Cerebellar cortex (tissue), 1 donor: ENCODE measurements at places on chromosomes 2 and 18.

- DNase-seq: peak; percentile 30
These were observed 575 bp downstream of the TMEM150A start for GRCh38 chr2:85601771-85602475.

DNA sequence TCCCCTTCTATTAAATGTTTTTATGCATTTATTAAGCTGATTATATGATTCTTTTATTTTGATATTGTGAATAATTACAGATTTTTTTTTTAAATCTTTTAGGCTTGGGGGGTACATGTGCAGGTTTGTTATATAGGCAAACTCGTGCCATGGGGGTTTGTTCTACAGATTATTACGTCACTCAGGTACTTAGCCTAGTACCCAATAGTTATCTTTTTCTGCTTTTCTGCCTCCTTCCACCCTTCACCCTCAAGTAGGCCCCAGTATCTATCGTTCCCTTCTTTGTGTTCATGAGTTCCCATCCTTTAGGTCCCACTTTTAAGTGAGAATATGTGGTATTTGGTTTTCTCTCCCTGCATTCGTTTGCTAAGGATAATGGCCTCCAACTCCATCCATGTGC is 92.2 kb upstream of the CWC22 start:
- no peak for DNase-seq

DNA sequence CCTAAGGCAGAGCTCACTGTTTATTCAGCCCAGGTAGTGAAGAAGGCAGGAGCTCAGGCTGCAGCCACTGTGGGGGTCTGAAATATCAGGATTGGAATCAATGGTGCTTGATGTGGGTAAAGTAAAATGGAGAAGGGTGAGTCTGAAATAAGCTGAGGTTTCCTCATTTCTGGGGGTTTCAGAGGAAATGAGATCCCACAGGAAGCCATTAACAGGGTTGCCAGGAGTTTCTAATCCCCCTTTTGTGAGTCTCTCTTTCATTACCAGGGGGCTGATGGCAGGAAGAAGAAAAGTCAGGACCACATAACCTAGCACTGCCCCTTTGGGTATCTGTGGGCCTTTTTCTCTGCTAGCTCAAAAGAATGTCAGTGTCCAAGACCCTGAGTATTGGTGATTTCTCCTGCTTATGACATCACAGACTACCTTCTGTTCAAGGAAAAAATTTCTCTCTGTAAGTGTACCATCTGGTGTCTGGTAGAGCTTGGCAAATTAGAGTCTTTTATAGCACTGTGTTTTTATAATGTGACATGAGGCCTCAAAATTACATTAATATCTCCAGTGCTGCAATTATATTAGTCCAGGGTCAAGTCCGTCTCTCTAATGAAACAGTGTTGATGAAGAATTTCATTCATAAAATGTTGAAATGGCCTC is 56.0 kb downstream of the LBH start:
- DNase-seq: no peak

GRCh38 chr2:203366639-203367466 is 38.7 kb downstream of the ABI2 start:
- DNase-seq: no peak

- no peak for DNase-seq
These were observed 13.3 kb upstream of the POLE4 start for GRCh38 chr2:74944987-74945787.

- no peak for DNase-seq
These were observed 80.3 kb downstream of the VSNL1 start for GRCh38 chr2:17620841-17621240.

- no peak for DNase-seq
These were observed 79.1 kb downstream of the ARHGEF4 start for GRCh38 chr2:130915595-130916437.

GRCh38 chr2:31581124-31581795 is 522 bp upstream of the SRD5A2 start:
- no peak for DNase-seq

DNA sequence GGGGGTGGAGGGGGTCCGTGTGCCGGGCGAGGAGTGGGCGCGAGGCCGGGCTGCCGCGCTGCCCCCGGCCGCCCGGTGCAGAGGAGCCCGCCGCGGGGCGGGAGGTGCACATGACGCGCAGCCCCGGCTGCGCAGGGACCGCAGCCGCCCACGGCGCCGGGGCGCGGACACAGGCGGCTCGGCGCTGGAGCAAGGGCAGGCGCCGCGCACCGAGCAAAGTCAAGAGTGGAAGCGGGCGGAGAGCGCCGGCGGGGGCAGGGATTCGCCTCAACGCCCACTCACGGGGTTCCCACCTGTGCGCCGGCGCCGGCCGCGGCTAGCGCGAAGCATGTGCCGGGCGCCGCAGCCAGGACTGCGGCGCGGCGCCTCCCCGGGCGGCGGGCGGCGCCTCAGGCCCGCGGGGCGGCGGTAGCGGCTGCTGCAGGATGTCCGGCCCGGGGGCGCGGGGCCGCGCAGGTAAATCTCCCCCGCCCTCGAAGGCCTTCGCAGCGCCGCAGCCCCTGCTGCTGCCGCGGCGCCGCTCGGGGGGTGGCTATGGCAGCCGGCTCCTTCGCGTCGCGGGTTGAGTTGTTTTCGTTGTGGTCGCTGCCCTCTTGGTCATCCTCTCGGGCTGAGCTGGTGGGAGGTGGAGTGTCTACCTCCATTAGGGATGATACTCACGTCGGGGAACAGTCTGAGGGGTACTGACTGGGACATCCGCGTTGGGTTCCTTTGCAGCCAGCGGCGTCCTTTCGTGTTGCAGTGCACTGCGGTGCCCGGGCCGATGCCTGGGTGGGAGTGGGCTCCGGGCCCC is 216.3 kb upstream of the DTNA start:
- no peak for DNase-seq

DNA sequence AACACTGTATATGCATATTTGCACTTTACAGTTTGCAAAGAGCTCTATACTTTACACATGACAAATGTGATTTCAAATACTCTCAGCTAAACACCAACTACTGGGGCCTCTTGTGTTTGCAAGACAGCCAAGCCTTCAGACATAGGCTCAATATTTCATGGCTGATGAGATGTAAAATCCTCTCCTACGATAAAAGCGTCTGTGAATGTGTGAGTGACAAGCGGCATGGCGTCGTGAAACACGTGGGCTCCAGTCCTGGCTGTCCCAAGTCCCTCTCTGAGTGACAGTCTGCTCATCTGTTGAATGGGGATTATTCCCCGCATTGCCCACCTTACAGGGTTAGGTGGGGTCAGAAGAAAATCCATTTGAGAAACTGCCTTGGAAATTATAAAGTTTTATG is 489.8 kb downstream of the RNF144A start:
- DNase-seq: no peak

GRCh38 chr18:74148543-74149070 is 284 bp downstream of the TIMM21 start:
- no peak for DNase-seq

- DNase-seq: no peak
These were observed 177.2 kb downstream of the NEDD4L start for GRCh38 chr18:58221060-58221725.

GRCh38 chr18:58180172-58180571 is 136.1 kb downstream of the NEDD4L start:
- DNase-seq: no peak

DNA sequence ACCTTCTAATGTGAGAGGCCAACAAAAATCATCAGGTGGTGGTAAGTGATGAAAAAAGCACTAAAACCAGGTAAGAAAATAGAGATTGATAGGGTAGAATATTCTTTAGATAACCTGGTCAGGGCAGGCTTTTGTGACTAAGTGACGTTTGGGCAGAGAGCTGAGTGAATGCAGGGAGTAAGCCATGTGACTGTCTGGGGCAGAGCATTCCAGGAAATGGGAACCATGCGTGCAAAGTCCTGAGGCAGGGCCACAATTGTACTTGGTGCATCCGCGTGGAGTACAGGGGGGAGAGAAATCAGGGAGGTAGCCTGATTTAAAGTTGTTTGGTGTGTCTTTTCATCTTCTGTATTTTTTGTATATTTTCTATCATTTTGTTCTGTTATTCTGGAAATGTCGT is 102.5 kb downstream of the LYPD6B start:
- DNase-seq: no peak

DNA sequence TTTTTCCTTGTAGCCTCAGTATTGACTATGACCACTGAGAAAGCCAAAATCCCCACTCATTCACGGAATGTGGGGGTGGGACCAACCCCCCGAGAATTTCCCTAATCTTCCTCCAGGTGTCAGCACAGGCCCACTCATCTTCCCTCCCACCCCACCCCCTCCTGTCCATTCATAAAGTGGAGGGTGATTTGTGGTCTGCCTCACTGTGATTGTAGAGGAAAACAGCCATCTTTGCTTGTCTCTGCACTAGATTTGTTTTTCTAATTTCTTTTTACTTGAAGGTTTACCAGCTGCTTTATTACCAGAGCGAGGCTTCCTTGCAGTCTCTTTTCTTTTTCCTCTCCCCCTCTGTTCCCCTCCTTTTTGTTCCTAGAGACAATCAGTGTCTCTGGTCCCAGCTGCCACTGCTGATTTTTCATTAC is 171.8 kb downstream of the ICOS start:
- peak; percentile 9 for DNase-seq

DNA sequence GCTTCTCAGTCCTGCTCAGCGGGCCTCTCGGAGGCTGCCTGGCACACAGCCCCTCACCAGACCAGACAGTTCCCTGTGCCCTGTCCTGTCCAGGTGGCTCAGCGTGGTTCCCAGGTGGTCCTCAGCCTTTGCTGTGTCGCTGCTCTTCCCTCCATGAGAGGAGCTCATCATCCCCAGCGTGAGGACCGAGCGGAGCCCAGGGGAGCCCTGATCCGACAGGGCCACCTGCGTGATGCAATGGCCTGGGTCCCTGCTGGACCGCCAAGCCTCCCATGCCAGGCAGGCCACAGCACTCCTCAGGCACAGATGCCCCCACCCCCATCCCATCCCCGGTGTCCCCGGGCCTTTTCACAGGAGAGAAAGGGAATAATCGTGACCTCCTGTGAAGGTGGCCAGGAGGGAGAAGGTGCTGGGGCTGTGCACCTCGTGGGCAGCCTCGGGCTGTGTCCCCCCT is 4.3 kb downstream of the GPC1 start:
- DNase-seq: no peak

DNA sequence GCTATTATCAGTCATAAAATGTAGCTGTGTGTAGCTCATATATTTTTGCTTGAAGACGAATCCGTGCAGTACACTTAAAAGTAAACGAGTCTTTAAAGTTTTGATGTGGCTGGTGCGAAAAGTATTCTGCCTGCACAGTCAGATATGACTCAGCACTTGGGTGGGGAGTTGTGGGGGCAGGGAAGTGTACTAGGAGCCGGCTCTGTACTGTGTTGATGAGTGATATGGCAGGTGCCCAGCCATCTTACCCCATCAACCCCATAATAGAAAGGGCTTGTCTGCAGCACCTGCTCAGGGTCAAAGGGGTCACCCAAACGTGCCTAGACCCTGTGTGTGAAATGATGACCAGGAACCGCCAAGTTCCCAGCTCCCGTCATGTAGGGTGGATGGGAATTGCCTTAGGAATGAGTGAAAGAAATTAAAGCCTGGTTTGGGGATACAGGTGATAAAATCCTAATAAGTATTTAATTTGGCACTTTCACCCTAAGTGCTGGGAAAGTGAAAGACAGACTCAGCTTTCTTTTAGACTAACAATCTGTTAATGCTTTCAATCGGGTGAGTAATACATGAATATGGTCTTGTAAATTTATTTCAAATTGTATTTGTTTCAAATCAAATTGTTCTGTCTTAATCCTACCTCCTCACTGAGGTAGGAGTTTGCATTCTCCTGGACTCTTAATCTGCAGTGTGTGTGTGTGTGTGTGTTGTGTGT is 48.0 kb downstream of the BCL2L11 start:
- DNase-seq: no peak

GRCh38 chr2:145324748-145325147 is 804.8 kb upstream of the ZEB2 start:
- DNase-seq: no peak

- DNase-seq: no peak
These were observed 15.8 kb downstream of the PASK start for GRCh38 chr2:241133436-241133820.

- DNase-seq: no peak
These were observed 19.6 kb downstream of the PELI1 start for GRCh38 chr2:64124571-64124970.

DNA sequence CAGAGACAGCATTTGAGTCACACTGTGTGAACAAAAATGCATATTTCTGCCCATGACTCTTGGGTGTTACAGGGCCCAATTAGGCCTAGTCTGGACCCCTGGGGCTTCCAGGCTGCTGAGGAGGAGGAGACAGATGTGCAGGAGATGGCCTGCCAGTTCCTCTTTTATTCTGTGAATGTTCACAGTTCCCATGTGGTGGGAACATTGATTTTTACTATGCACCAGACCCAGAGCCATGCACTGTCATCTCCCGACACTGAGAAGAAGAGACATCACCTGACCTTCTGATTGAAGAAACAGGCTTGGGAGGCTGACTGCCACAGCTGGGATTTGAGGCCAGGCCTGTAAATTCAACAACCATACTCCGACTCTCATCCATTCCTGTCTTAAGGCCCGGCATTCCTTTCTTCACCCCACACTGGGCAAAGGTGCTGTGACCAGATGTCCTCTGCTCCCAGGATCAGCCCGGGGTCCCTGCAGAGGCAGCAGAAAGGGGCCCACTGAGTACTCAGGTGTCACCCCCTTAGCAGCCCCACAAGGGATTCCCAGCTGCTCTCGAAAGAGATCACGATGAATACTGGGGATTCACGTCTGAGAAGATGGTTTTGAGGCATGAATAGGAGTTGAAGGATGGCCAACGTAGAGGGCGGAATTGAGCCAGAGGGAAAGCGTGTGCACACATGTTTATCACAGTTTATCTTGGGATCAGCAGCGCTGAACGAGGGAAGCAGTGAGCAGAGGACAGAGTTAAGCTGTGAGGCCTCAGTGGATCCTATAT is 3.6 kb upstream of the TFCP2L1 start:
- no peak for DNase-seq

DNA sequence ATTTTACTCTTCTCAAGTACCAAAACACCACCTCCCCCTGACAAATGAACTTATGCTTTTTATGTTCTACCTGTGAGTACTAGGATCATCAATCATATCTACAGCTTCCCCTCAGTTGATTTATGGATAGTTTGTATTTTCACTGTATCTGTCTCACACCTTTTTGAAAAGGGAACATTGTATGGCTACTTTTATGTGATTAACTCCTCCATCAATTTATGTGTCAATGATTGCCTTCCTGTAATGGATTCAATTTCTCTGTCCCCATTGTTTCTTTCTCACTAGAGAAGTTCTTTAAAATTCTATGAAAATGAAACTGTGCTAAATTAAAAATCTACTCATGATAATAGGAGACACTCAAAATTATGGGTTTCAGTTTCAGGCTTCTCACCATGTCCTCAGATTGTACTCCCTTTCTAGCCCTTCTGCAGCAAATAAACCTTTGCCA is 935.0 kb downstream of the TRIB2 start:
- no peak for DNase-seq
